ENCODE measurements at places on chromosomes 2 and 18. TPM values are rescaled to one million over a fixed set of nuclear protein-coding genes. Genes with fewer than 3 reads are reported as not detected.

Gene SCG2
- total RNA-seq, result 0.77 TPM

Gene VAMP8
- 34.4 TPM for total RNA-seq

Gene CYP27C1
- total RNA-seq, result 3.2 TPM

Gene TMEM178A
- total RNA-seq, result 14.0 TPM

Gene CTNNA2
- 9.0 TPM for total RNA-seq

Gene PRKAG3
- total RNA-seq, result not detected

Gene SLC11A1
- total RNA-seq, result 0.43 TPM

Gene PTPRM
- total RNA-seq, result 4.1 TPM

Gene FAM237A
- not detected for total RNA-seq

Gene GPR39
- total RNA-seq, result 0.63 TPM

Gene CPLX4
- total RNA-seq, result not detected

Gene POMC
- 2.2 TPM for total RNA-seq

Gene DSG1
- not detected for total RNA-seq

Gene DSEL
- total RNA-seq, result 20.6 TPM

Gene PSD4
- 1.3 TPM for total RNA-seq

Gene ST6GAL2
- total RNA-seq, result 16.2 TPM

Gene PLGLB2
- not detected for total RNA-seq

Gene KIF1A
- 281 TPM for total RNA-seq

Gene DNER
- total RNA-seq, result 14.6 TPM

Gene SP140
- 1.7 TPM for total RNA-seq

Gene UCN
- not detected for total RNA-seq

Data from H1 (cell line).